ENCODE measurements at places on chromosomes 4 and X. TPM values are rescaled to one million over a fixed set of nuclear protein-coding genes. Genes with fewer than 3 reads are reported as not detected.

GRCh38 chrX:13078739-13079444, 34.5 kb upstream of the FAM9C start:
- no peak for DNase-seq

DNA sequence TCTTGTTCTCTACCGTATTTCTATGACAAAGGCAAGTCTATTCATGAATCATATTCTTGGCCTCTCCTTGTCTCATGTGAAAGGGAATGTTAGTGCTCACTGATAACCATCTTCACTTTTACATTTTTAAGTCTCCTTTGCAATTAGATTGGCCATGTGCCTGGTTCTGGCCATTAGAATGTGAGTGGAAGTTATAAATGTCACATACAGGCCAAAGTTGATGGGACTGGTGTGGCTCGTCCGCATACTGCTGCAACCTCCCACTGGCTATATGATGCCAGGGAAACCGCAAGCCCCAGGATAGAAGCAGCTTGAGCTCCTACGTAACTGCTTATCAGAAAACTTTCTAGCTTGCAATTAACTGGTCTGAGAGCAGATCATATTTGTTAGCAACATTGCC, 86.1 kb downstream of the MAGEC1 start:
- no peak for DNase-seq

DNA sequence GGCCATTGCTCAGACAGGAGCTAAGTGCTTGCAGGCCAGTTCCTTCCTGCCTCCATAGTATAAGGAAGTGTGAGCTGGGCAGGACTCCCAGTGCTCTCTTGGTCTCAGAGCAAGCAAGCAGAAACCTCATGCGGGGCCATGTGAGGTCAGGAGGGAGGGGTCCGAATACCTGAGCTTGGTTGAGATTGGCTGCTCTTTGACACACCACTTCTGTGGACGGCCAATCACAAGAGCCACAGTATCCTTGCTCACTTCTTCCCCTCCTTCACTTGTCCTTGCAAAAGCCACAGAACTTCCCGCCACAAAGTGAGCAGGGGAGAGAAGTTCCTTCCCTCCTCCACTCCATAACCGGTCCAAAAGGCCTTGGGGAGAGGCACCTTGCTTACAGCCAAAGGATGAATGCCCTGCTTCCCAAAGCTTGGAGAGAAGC, 56.7 kb downstream of the PRPS1 start:
- DNase-seq, result no peak

DNA sequence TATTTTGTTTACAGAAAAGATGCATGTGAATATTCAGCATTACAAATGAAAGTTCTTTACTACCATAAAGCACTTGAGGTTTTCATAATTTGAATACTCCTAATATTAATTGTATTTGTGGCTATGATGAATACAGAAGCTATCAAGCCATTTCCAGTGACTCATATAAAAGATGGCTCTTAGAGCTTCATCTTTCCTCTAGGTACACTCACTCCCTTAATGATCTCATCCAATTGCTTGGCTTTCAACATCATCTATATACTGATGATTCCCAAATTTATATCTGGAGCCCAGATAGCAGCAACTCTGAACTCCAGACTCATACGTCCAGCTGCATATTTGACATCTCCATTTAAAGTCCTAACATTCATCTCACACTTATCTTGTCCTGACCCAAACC, 183.4 kb upstream of the FAM241A start:
- DNase-seq, result no peak

- no peak for DNase-seq
Observed at GRCh38 chr4:6316461-6317003, 46.9 kb downstream of the WFS1 start.

- DNase-seq, result no peak
Observed at GRCh38 chr4:150264595-150265161, 186.4 kb downstream of the DCLK2 start.

- no peak for DNase-seq
Observed at GRCh38 chrX:44306356-44306755, 37.1 kb downstream of the EFHC2 start.

Gene MAGEH1
- 27.5 TPM for total RNA-seq

Gene TLR1
- not detected for total RNA-seq

Gene ADAMTS3
- 2.7 TPM for total RNA-seq

Gene FHDC1
- total RNA-seq, result 54.5 TPM

Gene PAGE2B
- total RNA-seq, result not detected

Gene UGT2A1
- total RNA-seq, result not detected

All from neural crest cell (in vitro differentiated cells).